Activated naive CD4-positive, alpha-beta T cell (primary cell): ENCODE measurements at places on chromosomes 12 and 14.

GRCh38 chr12:47237751-47238211 lies 158.0 kb upstream of the AMIGO2 start:
- no peak for DNase-seq

GRCh38 chr12:125981610-125982253 lies 916.5 kb downstream of the AACS start:
- no peak for DNase-seq

GRCh38 chr14:88463318-88463717 lies 77.9 kb downstream of the SPATA7 start:
- no peak for DNase-seq

- DNase-seq: no peak
These were observed 56.6 kb downstream of the TTC9 start for GRCh38 chr14:70698288-70698687.
